ENCODE measurements at places on chromosomes 5 and 9. TPM values are rescaled to one million over a fixed set of nuclear protein-coding genes. Genes with fewer than 3 reads are reported as not detected.

DNA sequence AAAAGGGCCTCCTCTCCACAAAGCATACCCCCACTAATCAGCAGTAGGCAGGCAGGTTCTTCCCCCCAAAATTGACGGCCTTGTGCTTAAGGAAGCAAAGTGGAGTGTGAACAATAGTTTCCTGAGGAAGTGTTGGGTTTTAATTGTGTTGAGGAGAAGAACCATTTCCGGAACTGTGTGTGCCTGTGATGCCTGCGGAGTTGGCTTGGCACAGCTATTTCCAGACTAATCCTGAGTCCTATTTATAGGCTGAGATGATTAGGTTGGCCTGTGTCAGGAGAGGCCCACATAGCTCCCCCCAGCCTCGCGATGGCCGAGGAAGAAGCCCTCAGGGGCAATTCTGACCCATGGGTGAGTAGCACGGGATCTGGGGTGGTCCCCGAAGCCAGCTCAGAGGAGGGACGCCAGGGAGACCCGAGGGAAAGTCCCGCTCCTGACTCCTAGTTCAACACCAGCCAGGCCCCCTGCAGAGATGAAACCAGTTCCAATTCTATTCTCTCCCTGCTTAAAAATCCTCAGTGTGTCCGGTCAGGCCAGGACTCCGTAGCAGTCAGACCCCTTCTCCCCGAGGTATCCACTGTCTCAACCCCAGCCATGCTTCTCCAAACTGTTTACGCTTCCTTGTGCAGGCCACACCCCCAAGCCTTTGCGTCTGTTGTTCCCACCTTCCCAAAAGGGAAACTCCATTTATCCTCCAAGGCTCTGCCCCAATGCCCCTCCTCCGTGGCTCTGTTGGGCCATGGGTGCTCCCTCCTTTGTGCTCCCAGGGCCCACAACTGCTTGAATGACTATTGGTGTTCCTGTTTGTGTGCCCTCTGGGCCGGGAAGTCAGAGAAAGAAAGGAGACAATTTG lies 18.1 kb downstream of the GSN start:
- H3K36me3 ChIP-seq: no peaks in the 10 kb centered on the region
- peak; percentile 70 for DNase-seq
- H3K4me1 ChIP-seq: peaks cover 10% of the 10 kb centered on the region
- peaks cover 50% of the 10 kb centered on the region for H3K27me3 ChIP-seq

- H3K36me3 ChIP-seq: no peaks in the 10 kb centered on the region
- H3K4me1 ChIP-seq: 0 out of 2 replicates have a peak, but pooled peaks cover 3% of the 10 kb centered on the region
- no peak overlapping the region for H3K4me3 ChIP-seq
- H3K27ac ChIP-seq: no peak overlapping the region
- no peaks in the 10 kb centered on the region for H3K27me3 ChIP-seq
- DNase-seq: no peak
Observed at GRCh38 chr9:72599874-72600534, 78.6 kb downstream of the TMC1 start.

DNA sequence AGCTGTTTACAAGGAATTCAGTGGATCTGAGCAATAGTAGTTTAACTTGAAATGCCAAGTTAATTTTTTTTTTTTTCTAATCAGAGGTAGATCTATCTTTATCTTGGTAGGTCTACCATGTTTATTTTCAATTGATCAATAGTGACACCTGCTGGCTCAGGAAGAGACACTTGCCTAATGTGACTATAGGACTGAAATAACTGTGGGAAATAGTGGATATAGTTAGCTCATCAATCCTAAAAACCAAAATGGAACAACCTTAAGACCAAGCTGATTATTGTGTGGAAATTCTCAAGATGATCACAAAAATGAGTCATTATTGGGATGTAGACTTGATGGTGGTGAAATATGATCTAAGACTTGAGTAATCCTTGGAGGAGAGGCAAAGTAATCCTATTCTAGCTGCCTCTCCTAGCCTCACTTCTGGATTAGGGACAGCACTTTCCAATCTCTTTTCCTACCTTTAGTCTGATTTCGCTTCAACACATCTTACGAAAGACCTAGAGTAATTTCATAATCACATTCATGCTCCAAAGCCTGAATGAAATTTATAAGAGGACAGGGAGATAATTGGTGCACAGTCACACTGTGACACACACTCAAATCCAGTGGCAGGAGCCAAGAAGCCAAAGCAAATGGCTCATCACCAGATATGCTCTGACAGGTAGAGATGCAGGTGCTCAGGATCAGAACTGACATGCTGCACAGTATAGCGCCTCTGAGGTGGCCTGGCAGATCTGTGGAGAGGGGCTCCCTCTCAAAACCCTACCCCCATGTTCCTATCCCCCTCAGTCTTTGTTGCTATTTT lies 156.3 kb downstream of the HMHB1 start:
- H3K4me3 ChIP-seq: no peak overlapping the region
- no peaks in the 10 kb centered on the region for H3K4me1 ChIP-seq
- H3K27ac ChIP-seq: no peak overlapping the region
- DNase-seq: no peak
- no peaks in the 10 kb centered on the region for H3K36me3 ChIP-seq

DNA sequence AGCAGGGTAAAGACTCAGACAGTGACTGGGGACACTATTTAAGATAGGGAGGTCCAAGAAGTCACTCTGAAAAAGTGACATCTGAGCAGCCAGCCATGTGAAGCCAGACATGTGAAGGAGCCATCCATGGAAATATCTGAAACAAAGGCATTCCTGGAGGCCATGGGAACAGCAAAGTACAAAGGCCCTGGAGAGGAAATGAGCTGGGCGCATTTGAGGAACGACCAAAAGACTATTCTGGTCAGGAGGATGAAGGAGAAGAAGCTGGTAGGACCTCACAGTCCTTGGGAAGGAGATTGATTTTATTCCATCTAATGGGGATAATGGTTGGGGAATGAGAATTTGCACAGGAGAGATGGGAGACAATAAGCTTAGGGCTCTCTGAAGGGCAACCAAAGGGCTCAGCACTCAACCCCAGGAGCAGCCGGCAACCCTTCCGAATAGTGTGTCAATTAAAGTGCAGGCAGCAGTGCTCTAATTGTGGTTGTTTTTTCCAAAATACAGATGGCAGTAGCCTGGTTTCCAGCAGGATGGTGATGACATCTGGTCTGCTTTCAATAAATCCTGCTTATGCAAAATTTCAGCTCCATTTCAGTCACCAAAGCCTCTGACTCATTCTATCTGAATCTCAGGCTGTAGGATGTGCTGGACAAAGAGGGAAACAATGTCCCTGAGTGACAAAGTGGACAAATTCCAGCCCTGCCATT lies 26.7 kb downstream of the FOXI1 start:
- no peaks in the 10 kb centered on the region for H3K4me1 ChIP-seq
- no peak for DNase-seq
- no peak overlapping the region for H3K4me3 ChIP-seq
- no peak overlapping the region for H3K27ac ChIP-seq
- no peaks in the 10 kb centered on the region for H3K27me3 ChIP-seq
- H3K36me3 ChIP-seq: no peaks in the 10 kb centered on the region

- H3K27me3 ChIP-seq: peaks cover 13% of the 10 kb centered on the region
- no peak overlapping the region for H3K27ac ChIP-seq
- no peak overlapping the region for H3K4me3 ChIP-seq
- 0 out of 2 replicates have a peak, but pooled peaks cover under 1% of the 10 kb centered on the region for H3K4me1 ChIP-seq
Observed at GRCh38 chr5:15021266-15022046, 149.9 kb upstream of the ANKH start.

DNA sequence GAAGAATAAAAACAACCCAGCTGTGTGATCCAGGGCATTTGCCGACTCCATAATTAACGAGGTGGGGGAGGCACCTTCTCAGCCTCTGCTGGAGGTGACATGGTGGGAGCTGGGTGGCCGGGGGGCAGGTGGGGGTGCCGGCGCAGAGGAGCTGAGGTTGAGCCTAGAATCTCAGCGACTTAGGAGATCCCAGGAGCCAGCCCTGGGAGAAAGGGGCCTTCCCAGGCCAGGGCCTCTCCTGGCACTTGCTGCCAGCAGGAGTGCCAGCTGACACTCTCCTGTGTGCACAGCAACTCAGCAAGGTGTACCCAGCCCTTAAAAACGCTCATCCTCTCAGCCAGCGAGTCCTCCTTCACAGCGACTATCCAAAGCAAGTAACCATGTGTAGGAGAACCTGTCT lies 62.8 kb upstream of the FCN1 start:
- no peaks in the 10 kb centered on the region for H3K36me3 ChIP-seq
- H3K4me3 ChIP-seq: no peak overlapping the region
- H3K27me3 ChIP-seq: no peaks in the 10 kb centered on the region
- DNase-seq: no peak
- no peaks in the 10 kb centered on the region for H3K4me1 ChIP-seq
- no peak overlapping the region for H3K27ac ChIP-seq

DNA sequence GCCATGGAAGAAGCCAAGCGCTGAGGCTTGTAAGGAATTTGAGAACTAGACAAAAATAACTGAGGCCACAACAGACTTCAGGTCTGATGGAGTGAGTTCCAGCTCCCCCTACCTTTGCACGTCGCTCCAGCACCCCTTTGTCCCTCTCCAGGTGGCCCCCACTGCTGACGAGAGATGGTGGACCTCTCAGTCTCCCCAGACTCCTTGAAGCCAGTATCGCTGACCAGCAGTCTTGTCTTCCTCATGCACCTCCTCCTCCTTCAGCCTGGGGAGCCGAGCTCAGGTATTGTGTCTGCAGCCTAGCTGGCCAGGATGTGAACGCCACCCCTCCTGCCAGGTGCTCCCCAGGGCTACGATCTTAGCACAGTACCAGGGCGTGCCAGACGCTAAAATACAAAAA lies 5.2 kb downstream of the BTNL9 start:
- H3K36me3 ChIP-seq: no peaks in the 10 kb centered on the region
- DNase-seq: no peak
- H3K27me3 ChIP-seq: no peaks in the 10 kb centered on the region
- H3K27ac ChIP-seq: no peak overlapping the region
- H3K4me3 ChIP-seq: no peak overlapping the region

DNA sequence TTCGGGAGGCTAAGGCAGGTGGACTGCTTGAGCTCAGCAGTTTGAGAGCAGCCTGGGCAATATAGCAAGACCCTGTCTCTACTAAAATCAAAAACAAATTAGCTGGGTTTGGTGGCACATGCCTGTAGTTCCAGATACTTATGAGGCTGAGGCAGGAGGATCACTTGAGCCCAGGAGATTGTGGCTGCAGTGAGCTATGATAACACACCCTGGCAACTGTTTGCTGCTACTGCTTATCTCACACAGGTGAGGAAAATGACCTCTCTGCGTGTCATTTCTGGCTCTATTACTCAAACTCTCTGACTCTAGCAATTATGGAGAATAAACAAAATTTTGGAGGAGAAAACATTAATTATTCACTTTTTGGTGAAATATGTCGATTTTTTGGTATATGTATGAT lies 45.3 kb upstream of the TMC1 start:
- no peak for DNase-seq
- H3K36me3 ChIP-seq: no peaks in the 10 kb centered on the region
- no peak overlapping the region for H3K4me3 ChIP-seq
- no peaks in the 10 kb centered on the region for H3K4me1 ChIP-seq
- no peak overlapping the region for H3K27ac ChIP-seq
- H3K27me3 ChIP-seq: no peaks in the 10 kb centered on the region

- no peak overlapping the region for H3K27ac ChIP-seq
- peaks cover 12% of the 10 kb centered on the region for H3K36me3 ChIP-seq
- no peak overlapping the region for H3K4me3 ChIP-seq
- H3K27me3 ChIP-seq: no peaks in the 10 kb centered on the region
Observed at GRCh38 chr5:80207832-80208231, 48.0 kb downstream of the SERINC5 start.

PHAX gene
- total RNA-seq: 62.9 TPM

C8G gene
- total RNA-seq: 0.96 TPM

NUTM2F gene
- not detected for total RNA-seq

CCNJL gene
- 26.9 TPM for total RNA-seq

MEIKIN gene
- not detected for total RNA-seq

WHRN gene
- 2.2 TPM for total RNA-seq

CCL28 gene
- not detected for total RNA-seq

SLC25A48 gene
- 0.66 TPM for total RNA-seq

ANKRD55 gene
- not detected for total RNA-seq
